Uterus (tissue), 4 donors: ENCODE measurements at places on chromosomes 3 and 15. TPM values are rescaled to one million over a fixed set of nuclear protein-coding genes. Genes with fewer than 3 reads are reported as not detected.
A peak's percentile ranks its signal among the peaks of the same experiment; 100 is the strongest.

DNA sequence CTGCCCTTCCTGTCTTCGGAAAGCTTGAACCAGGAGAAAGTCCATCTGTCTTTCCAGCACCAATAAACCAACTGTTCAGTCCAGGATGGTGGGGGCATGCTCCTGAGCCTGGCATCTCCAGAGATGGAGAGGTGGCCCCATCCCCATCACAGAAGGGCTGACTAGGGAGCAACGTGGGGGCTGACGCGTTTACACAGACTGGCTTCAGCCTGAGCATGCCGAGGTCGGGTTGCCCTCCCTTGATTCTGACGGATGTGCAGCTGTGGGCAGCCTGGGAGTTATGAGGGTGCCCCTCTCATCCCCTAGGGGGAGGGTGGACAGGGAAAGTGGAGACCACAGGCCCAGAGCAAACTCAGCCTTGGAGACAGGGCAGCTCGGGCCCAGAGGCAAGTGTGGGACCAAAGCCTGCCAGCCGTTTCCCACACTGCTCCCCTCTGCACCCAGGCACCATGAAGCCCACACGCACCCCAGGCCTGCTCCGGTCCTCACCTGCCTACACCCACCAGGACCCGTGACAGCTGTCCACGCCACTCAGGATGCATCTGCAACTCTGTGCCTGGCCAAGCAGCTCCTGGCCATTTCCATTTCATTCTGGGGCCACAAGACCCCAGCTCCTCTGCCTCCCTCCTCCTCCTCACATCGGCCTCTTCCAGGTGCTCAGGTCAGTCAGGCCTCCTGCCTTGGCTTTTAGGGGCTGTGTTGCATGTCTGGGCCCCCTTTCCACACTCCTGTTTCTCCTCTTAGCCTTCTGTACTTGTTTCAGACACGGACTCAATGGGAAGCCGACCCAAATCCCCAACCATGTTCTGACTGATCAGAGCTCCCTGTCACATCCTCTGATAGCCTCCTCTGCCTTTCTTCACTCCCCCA, 48.2 kb upstream of the SLC41A3 start:
- DNase-seq, result peak; percentile 7

GRCh38 chr3:55172913-55173312, 245.1 kb upstream of the LRTM1 start:
- DNase-seq, result no peak

- DNase-seq, result no peak
Observed at GRCh38 chr3:169827712-169828111, 15.0 kb upstream of the LRRC34 start.

- no peak for DNase-seq
Observed at GRCh38 chr3:117545484-117545883, 835.9 kb downstream of the TUSC7 start.

- no peak for DNase-seq
Observed at GRCh38 chr3:158127250-158128219, 17.6 kb downstream of the RSRC1 start.

DNA sequence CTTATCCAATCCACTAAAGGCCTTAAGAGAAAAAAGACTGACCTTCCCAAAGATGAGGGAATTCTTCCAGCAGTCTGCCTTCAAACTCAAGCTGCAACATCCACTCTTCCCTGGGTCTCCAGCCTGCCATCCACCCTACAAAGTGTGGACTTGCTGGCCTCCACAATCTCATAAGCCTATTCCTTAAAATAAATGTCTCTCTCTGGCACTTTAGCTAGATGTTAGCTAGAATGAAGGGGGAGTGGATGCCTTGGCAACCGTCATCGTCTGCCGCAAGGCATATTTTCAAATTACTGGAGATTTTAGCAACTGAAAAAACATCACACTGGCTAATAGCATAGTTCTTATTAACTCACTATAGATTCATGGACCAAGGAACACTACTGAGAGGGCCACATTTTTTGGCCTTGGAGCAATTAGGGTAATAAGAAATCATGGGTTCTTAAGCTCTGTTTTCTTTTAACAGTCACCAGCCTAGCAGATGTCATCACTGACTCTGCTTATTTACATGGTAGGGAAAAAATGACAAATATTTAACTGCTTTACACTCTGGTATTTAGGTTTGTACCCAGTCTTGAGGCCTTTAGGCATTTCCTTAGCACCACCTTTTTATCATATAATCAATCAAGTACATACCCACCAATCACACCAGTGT, 245.3 kb downstream of the MYRIP start:
- no peak for DNase-seq

GRCh38 chr15:48858401-48858800, 19.5 kb upstream of the EID1 start:
- no peak for DNase-seq

DNA sequence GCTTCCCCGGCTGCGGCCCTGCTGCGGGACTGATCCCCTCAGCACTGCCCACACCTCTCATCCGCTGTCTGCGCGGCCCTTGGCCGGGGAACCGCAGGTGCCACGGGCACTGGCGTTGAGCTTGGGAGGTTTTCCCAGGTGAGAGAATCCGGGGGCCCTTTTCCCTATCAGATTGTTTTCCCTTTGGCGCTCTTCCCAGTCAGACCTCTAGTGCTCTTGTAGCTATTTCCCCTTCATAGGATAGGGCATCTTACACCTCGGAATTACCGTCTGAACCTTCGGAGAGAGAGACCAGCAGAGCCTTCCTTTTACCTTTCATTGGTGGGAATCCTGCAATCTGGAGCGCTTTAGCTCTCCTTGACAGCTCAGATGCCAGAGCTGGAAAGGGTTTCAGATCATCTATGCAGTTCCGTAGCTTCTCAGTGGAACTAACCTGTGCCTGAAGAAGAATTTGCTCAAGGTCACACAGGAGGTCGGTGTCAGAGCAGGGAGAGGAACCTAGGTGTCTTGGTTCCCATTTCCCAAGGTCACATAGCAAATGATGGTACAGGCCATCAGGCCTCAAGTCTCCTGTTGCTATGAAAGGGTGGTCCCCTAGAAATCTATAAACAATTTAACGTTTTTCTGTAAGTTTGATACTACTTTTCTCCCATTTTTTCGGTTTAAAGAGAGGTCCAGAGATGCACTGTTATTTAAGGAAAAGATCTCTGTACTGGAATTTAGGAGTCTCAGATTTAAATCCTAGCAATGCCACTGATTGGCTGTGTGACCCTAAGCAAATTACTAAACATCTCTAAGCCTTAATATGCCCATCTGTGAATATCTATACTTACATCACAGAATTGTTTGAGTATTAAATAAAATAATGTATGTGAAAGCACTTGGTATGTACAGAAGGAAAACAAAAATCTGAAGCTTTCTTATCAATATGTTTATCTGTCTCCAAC, 916 bp downstream of the IDH3A start:
- no peak for DNase-seq

- DNase-seq, result no peak
Observed at GRCh38 chr3:64824394-64824909, 136.7 kb upstream of the ADAMTS9 start.

DNA sequence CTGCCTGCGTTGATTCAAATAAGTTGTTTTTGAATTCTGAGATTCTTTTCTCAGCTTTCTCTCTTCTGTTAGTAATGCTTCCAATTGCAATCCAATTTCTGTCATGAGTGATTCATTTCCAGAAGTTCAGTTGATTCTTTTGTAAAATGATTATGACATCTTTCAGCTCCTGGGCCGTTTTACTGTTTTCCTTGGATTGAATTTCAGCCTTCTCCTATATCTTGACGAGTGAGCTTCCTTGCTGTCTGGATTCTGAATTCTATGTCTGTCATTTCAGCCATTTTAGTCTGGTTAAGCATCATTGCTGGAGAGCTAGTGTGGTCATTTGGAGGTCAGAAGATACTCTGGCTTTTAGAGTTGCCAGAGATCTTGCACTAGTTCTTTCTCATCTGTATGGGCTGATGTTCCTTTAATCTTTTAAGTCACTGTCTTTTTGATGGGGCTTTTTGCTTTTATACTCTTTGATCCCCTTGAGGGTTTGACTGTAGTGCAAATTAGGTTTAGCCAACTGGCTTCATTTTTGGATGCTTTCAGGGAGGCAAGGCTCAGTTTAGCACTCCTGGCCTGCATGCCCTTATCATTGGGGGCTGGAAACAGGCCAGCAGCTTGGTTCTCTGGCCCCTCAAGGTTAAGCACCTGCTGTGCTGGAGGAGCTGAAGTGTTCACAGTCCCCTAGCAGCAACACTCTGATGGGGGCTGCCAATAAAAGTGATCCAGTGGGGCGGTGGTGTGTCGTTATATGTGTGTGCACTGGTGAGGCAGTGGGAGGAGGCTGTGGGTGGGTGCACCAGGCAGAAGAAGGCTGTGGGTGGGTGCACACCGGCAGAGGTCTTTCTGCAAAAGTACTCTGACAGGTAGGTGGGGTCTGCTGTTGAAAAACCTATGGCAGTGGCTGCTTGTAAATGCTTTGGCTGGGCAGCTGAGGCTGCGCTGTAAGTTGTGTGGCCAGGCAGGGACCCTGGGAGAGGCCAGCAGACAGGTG, 51.2 kb downstream of the MCTP2 start:
- DNase-seq, result no peak

GRCh38 chr3:105823149-105823867, 45.5 kb downstream of the CBLB start:
- peak; percentile 39 for DNase-seq

- no peak for DNase-seq
Observed at GRCh38 chr3:42876940-42877720, 1.5 kb upstream of the CYP8B1 start.

- no peak for DNase-seq
Observed at GRCh38 chr15:33393546-33393945, 82.8 kb downstream of the RYR3 start.

DNA sequence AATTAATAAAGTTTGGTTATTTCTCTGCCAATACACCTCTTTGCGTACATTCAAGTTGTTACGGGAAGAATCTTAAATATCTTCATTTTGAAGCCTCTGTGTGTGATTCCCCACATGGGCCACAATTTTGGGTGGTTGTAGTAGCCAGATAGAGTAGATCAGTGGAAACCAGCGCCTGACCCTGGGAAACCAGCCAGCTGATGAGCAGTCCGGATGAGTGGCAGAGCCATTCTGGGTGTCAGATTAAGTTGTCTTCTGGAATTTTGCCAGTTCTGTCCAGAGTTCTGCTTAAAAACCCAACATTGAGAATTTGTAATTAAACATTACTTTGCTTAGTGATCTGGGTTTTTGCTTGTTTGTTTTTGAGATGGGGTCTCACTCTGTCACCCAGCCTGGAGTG, 49.7 kb downstream of the MRPS25 start:
- DNase-seq, result no peak

DNA sequence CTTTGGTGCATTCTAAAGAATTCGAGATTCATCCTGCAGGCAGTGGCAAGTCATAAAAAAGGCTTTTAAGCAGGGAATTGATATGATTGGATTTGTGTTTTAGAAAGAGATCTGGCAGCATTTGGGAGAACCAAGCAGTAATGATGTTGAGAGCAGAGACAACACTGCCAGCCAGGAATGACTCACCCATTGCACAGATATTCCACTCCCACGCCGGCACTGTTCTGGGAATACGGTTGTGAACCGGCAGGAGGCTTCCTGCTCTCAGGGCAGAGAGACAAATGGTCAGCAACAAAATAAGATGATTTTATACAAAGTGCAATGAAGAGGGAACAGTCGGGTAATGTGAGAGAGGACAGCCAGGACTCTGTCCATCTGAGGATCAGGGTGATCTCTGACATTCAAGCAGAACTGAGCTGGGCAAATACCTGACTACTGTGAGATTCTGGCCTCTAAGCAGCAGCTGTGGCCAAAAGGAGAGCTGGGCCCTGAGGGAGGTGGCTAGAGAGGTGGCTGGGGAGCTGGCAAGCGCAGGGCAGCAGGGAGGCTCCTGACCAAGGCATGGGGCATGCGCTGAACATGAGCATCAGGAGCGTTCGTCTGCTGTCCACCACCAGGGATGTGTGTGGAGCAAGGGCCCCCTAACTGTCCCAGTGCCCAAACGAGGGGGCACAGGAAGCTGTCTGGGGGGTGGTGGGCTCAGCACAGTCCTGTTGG, 56.1 kb upstream of the PLXNA1 start:
- DNase-seq, result peak; percentile 79

DNA sequence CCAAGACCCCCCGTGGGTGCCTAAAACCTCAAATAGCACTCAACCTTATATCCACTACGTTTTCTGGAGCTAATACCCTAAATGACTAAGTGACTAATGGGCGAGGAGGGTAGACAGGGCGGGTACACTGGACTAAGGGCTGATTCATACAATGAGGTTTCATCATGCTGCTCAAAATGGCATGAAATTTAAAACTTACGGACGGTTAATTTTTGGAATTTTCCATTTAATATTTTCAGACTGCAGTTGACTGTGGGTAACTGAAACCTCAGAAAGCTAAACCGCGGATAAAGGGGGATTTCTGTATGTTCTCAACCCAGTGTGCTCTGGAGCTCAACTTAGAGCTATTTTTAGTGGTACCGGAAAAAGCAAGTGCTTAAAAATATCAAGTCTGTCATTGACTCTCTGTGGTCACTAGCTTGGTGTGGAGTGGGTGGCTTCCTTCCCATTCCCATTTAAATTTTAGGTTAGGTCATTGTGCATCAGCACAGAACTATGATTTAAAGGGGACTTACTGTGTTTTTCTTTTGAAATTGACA, 72.9 kb downstream of the LRRC28 start:
- no peak for DNase-seq

- DNase-seq, result no peak
Observed at GRCh38 chr15:33086500-33087121, 107.9 kb downstream of the FMN1 start.

Gene CACNA2D2
- 6.1 TPM for total RNA-seq

Gene NPTN
- 159 TPM for total RNA-seq

Gene RETNLB
- total RNA-seq, result not detected

Gene ANKUB1
- total RNA-seq, result 0.51 TPM

Gene C3orf22
- total RNA-seq, result not detected
